ENCODE measurements at places on chromosomes 5 and 9.

- DNase-seq, result no peak
Measured at GRCh38 chr5:179606071-179606909, 17.2 kb downstream of the HNRNPH1 start.

DNA sequence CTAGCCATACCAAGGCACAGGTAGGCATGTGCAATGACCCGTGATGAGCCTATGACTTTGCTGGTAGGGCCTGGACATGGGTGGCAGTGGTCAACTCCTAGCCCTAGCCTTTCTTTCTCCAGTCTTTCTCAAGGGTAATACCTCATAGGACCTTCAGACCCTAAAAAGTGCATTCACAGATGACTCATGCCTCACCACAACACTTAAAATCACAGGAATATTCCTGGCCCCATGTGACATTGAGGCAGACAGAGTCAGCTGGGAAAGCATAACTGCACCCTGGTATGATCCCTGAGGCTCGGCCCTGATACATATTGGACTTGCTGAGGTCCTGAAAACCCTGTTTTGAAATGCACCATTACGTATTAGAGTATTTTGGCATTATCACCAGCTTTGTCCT lies 449.5 kb downstream of the HINT1 start:
- no peak for DNase-seq

DNA sequence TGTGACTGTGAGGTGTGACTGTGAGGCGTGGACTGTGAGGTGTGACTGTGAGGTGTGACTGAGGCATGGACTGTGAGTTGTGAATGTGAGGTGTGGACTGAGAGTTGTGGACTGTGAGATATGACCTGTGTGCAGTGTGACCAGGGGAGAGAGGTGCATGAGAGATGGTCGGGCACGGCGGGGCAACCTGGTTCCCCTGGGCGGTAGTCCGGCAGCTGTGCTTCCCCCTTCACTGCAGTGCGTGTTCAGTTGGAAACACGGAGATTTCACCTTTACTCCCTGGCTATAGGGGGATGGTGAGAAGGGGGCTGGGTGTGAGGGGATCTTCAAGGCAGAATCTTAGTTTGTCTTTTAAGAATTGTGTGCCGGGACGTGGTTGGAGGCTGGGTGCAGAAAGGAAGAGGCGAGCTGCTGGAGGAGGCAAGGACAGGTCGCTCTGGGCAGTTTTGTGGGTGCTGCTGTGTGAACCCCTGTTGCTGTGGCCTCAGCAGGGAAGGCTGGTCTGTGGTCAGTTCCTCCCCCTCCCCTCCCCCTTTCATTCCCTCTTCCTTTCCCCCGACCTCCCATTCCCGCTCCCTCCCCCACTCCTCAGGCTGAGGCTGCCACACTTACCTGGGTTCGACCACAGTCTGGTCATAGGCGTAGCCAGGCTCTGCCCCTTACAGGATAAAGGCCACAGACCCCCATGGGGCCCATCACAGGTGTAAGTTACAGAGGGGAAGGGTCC lies 39.3 kb downstream of the CEP72 start:
- no peak for DNase-seq

- no peak for DNase-seq
Measured at GRCh38 chr9:4760122-4760521, 19.1 kb upstream of the AK3 start.

- DNase-seq, result no peak
Measured at GRCh38 chr5:78242001-78242400, 52.5 kb downstream of the AP3B1 start.

- no peak for DNase-seq
Measured at GRCh38 chr5:106154280-106154716, 1516.4 kb downstream of the EFNA5 start.

- DNase-seq, result peak; percentile 38
Measured at GRCh38 chr9:38423973-38424843, at the start of gene IGFBPL1. TSS of gene IGFBPL1 (minus strand) at chr9:38424454. CDS start at chr9:38424424, 30 bp downstream.

GRCh38 chr9:92432350-92432749 lies 8.1 kb upstream of the OMD start:
- no peak for DNase-seq

- DNase-seq, result no peak
Measured at GRCh38 chr9:69029535-69029934, 6.0 kb upstream of the FXN start.

- DNase-seq, result no peak
Measured at GRCh38 chr5:76610196-76610595, 13.0 kb downstream of the F2RL2 start.

GRCh38 chr5:172235132-172235780 lies 41.3 kb downstream of the EFCAB9 start:
- no peak for DNase-seq

- DNase-seq, result no peak
Measured at GRCh38 chr5:176837707-176838115, 27.4 kb downstream of the UNC5A start.

DNA sequence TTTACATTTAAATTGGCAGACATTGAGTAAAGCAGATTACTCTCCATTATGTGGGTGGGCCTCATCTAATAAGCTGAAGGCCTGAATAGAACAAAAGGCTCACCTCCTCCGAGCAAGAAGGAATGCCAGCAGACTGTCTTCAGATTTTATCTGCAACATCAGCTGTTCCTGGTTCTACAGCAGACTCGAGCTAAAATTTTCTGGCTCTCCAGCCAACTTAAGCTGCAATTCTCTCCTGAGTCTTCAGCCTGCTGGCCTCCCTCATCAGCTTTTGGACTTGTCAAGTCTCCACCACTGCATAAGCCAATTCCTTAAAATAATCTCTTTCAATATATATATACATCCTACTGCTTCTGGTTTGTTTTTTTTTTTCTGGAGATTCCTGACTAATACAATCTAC lies 12.5 kb downstream of the TRPM3 start:
- DNase-seq, result no peak

GRCh38 chr5:150114773-150115408 lies 28.5 kb upstream of the CSF1R start:
- peak; percentile 39 for DNase-seq

GRCh38 chr5:14347522-14347921 lies 204.4 kb downstream of the TRIO start:
- DNase-seq, result no peak

DNA sequence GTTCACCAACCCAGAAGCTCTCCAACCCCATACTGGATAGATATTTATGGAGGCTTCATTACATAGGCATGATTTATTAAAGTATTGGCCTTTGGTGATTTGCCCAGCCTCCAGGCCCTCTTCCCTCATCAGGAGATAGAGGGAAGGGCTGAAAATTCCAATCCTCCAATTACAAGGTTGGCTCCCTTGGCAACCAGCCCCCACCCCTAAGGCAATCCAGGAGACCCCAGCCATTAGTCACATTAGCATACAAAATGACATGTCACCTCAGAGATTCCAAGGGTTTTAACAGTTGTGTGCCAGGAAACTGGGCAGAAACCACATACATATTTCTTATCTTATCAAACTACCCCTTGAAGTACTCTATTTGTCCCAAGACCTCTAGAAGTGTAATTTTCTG lies 210.0 kb downstream of the HINT1 start:
- no peak for DNase-seq

- no peak for DNase-seq
Measured at GRCh38 chr5:7348168-7348854, 47.6 kb upstream of the ADCY2 start.

GRCh38 chr9:90175257-90175656 lies 467.4 kb downstream of the DIRAS2 start:
- DNase-seq, result no peak

GRCh38 chr9:119020284-119020683 lies 349.0 kb downstream of the BRINP1 start:
- DNase-seq, result no peak

DNA sequence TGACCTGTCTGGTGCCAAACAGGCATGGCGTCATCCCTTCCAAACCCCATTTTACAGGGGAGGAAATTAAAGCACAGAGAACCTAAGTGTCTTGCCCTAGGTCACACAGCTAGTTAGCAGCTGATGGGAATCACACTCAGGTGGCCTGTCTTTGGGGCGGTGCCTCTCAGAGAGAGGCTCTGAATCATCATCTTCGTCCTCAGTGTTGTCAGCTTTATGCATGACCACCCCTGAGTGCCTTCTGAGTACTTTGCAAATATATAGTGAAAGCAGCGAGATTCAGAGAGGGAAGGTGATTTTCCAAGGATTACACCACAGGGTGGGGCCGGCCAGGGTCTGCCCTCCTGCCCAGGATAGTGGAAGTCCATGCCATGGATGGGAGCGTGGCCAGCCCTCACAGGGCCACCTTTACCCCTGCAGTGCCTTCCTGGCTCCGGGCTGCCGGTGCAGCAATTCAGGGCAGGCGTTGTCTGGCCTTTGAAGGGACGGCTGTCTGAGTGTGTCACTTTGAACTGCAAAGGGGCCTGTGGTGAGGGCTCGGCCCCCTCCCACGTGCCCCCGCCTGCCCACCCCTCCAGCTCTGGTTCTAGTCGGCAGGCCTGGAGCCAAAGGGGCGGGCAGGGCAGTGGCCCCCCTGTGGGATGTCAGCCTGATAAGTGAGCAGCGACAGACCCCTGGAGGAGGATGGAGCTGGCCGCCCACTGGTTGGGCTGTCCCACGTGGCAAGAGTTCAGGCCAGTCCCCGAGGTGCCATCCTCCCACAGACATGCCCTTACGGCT lies 16.9 kb downstream of the LMX1B start:
- DNase-seq, result no peak

GRCh38 chr5:135150767-135151166 lies 116.7 kb upstream of the PITX1 start:
- no peak for DNase-seq

DNA sequence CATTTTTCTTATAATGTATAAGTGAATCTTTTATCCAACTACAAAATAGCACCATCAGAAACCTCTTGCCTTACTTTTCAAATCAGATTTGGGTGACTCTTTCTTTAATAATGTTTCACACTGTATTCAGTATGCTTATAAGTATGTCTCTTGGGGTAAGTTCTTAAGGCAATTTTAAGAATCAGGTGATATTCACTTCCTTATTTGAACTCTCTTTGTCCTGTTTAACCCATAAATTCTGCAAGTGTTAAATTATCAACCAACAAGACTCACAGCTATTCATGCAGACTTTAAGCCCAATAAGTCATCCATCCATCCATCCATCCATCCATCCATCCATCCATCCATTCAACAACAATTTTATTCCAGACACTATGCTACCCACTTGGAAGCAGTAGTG lies 142.7 kb upstream of the FBXL17 start:
- no peak for DNase-seq

- no peak for DNase-seq
Measured at GRCh38 chr5:50958852-50959457, 292.5 kb downstream of the PARP8 start.

- DNase-seq, result no peak
Measured at GRCh38 chr5:13910637-13911288, 33.7 kb downstream of the DNAH5 start.

- DNase-seq, result no peak
Measured at GRCh38 chr5:178630475-178630930, 3.7 kb upstream of the CLK4 start.

GRCh38 chr5:91033370-91033769 lies 349.7 kb downstream of the ARRDC3 start:
- no peak for DNase-seq

DNA sequence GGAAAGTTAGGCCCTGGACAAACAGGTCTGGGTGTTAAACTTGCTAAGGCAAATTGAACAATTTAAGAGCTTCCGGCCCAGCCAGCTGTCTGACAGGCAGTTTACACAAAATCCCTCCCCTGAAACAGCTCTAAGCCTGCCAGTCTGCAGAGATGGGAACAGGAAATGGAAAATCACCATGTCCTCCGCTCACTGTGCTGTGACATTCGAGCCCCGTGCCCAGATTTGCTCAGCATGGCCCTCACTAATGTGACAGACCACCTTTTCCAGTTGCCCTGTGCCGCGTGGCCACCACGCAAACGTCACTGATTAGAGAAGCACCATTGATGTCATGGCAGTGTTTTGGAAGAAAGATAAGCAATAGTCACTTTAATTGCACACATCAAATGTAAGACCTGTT lies 41.0 kb downstream of the CCNJL start:
- DNase-seq, result no peak

DNA sequence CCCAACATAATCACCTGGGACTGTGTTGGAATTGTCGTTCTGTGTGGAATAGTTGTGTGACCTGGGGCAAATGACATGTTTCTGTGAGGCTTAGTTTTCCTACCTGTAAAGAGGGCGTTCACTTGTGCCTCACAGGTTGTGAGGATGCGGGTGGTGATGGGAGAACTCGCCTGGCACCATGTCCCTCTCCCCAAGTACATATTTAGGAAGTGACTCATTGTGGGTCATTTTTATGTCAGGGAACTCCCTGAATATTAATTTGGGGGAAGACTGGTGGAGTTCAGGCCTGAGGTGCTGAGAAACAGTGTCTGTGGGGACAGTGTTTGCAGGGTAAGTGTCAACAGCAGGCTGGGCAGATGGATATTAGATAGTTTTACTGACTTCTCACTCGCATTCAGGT lies 144.7 kb downstream of the KDM4C start:
- DNase-seq, result no peak

- no peak for DNase-seq
Measured at GRCh38 chr5:142149363-142149762, 40.8 kb downstream of the NDFIP1 start.

DNA sequence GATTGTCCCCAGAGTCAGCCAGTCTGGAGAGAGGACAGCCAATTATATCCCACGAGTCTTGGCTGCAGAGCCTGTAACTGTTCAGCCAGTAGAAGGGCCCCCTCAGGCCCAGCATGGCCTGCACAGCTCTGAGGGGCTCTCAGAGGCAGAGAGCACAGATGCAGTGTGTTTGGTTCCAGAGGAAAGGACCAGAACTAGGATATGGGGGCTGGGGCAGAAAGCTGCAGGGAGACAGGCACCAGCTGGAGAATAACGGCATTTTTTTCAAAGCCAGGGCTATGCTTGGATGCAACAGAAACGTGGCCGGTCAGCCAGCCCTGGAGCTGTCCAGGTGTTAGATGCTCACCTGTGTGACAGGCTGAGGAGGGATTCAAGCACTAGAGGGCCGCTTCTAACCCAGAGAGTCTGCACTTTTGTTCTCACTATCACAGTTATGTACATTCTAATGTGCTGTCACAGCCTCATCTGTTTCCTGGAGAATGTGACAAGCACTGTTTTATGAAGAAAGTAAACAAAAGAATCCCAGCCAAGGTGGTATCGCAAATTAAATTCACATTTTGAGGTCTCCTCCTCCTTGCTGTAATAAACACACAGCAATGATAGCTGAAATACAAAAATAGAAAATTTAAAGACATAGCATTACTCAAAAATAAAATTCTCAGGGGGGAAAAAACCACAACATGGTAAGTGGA lies 96.5 kb downstream of the GABBR2 start:
- no peak for DNase-seq

DNA sequence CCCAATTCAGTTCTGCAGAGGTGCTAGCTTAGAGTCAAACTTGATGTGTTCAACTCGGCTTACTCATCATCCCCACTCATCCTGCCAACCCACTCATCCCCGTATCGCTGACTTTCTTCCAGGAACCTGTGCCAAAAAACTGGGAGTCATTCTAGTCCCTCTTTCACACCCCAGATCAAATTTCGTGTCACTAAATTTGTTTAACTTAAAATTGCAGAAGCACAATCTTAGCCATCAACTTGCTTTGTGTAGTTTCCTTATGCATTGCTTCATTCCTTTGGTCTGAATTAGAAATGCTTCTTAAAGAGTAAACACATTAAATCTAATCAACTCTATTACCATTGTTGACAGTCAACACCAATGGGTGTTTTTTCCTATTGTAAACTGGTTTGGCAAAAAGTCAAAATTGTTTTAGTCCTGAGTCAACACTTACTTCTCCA lies 162.4 kb downstream of the TTC39B start:
- peak; percentile 11 for DNase-seq

All from caudate nucleus (tissue), 63 donors.